ENCODE measurements at places on chromosomes 1 and 21.

GRCh38 chr21:33300701-33301631 is 23.8 kb upstream of the IFNAR1 start:
- DNase-seq, result no peak

- no peak for DNase-seq
These were observed 230.4 kb upstream of the PLD5 start for GRCh38 chr1:242754926-242755325.

DNA sequence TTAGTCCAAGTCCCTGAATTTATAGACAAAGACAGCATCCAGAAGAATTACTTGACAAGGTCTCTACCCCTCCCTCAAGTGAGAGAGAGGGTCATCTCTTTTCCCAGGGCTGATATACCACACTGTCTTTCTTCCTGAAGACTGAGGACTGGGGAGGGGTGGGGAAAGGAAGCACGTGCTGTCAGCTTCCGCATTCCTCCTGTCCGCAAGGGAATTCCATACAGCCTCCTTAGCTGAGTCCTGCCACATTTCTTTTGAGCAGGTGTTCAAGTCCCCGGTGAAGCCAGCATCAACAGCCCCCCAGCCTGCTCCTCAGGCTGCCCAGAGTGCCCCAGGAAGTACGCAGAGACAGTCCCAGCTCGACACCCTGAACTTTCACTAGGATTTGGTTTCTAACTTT is 34.2 kb downstream of the PCAT6 start:
- no peak for DNase-seq

DNA sequence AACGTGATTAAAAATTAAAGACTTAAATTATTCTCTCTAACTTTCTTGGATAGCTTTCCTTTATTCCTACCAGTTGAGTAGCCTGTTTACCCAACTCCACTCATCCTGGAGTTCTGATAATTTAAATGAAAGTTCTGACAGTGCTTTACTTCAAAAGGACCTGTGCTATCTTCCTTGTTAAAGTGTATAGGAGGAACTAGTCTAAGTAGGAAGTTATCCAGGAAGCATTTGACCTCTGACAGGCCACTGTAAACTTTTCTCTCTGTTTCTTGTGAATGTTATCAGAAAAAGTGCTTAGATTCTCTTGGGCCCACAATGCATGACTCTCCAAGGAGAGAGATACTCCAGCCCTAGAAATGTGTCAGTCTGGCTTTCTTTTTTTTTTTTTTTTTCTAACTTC is 9.2 kb downstream of the UAP1 start:
- DNase-seq, result no peak

- no peak for DNase-seq
These were observed 46.4 kb upstream of the NBL1 start for GRCh38 chr1:19597496-19598309.
